ENCODE measurements at places on chromosomes 3 and 15.

DNA sequence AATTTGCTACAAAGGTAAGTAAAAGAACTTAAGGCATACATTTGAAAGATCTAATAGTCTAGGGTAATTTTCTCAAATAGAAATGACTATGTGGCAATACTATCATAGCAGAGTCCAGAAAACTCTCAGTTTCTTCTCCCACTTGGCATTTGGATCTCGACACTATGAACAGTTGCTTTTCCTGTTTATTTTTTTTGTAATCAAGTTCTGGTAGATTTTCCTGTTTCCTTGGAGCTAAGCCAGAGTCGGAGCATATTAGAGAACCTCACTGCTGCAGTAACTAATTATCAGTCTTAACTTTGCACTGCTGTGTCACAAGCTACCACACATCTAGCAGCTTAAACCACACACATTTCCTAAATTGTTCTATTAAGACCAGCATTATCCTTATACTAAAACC, 44.9 kb upstream of the ZNF385D start:
- no peak for DNase-seq

DNA sequence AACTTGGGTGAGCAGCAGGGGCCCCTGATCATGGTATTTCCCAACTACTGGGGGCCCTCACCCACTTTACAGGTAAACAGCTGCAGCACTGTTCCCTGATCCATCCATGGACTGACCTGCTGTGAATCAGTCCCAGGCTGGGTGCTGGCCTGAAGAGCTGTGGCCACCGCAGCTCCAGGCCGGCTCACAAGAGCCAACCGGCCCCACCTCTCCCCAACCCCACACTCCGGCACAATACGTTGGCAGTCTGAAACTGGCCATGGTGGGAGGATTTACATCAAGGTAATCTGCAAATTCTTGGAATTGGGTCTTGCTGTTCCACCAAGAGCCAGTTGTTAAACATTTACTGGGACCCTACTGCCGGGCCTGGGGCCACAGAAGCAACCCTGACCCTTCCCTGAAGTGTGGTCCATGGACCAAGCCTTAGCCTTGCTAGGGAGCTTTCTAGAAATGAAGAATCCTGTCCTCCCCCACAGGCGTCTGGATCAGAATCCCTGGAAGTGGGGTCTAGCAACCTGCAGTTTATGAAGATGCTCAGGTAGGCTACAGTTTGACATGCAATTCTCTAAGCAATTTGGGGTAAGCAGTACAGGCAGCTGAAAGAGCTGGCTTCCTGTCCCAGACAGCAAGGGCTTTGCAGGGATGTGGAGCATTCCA, 3.7 kb downstream of the SLC6A20 start:
- DNase-seq, result no peak

DNA sequence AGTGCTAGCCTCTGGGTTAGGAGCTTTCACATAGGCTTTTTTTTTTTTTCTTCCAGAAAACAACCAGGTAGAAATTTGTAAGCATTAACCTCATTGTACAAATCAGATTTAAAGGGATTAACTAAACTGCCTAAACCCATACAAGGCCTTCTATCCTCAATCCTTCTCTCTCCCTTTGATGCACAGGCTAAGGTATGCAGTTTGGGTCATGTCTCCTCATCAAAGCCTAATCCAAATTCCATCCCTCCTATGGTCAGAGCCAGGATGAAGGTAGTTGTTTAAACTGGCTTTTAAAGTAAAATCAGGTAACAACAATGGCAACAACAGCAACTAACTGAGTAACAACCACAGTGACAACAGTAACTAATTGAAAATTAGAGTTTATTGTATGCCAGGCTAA, 115.6 kb upstream of the SOX2 start:
- DNase-seq, result no peak

- DNase-seq, result no peak
Observed at GRCh38 chr3:40071683-40072238, 237.7 kb upstream of the EIF1B start.

Data from OCI-M1 (cell line).